ENCODE measurements at places on chromosomes 11 and 22.

- no peak for DNase-seq
These were observed 14.8 kb upstream of the TMEM216 start for GRCh38 chr11:61377461-61378160.

GRCh38 chr22:45202333-45203149 lies 38.2 kb downstream of the KIAA0930 start:
- no peak for DNase-seq

DNA sequence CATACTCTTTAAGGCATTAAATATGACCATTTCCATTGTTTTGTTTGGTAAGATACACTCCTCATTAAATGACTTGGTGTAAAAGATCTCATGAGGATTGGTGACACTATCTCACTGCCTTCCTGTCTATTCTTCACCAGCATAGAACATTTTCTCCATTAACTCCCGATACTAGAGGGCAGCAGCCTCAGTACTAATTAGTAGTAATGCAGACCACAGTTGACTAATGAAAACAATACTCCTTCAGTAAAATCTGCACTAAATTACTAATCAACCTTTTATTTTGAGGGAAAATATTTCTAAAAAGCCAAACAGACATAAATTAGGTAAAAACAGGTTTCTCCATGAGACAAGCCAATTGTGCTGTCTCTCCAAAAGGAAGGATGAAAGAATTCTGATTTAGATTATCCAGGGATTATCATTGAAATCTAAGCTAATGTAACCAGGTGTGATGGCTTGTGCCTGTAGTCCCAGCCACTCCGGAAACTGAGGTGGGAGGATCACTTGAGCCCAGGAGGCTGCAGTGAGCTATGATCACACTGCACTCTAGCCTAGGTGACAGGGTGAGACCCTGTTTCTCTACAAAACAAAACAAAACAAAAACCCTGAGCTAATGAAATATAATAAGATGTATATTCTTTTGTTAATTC lies 9.4 kb downstream of the PGM2L1 start:
- DNase-seq, result no peak

DNA sequence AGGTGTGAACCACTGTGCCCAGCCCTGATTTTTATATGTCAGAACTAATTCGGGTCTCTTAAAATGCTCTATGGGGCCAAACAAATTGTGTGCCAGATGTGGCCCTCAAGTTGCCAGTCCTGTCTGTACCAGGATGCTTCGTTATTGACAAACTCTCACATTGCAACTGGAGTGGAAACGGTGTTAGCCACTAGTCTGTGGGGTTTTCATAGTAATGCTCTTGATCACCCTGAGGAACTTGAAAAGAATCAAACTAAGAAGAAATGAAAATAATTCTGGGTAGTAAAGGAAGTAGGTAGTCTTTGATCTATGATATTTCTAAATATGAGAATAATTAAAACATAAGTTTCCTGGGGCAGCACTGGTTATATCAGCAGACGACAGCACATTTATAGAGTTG lies 67.3 kb upstream of the ADSL start:
- DNase-seq, result no peak

GRCh38 chr11:61052182-61052972 lies 49.9 kb upstream of the CD5 start:
- DNase-seq, result no peak

DNA sequence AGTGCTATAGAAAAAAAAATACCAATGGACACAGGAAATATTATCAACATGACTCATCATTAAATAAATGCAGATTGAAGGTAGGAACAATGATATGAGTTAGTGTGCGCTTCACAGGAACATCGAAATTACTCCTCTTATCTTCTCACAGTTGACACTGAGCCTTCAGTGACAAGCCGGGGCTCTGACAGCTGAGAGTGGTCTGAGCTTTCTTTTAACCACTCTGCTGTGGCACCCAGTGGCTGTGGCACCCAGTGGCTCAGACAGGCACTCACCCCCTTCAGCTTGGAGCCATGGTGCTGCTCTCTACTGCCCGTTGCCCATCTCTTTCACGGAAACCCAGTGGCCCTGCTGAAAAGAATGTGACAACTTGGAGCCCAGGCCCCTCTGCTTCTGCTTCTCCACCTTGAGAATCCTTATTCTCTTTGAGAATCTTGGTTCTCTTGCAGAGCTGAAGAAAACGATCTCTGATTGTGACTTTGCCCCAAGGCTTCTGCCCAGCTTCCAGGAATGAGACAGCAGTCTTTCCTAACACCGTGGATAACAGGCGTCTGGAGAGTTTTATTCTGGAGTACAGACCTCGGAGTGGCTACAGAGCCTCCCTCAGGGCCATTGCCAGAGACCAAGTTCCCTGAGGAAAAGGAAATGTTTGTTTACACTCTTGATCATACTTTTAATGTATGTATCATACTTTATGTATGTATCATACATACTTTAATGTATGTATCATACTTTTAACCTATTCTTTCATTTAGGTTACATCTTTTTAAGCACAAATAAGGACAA lies 37.1 kb upstream of the OR8B8 start:
- DNase-seq, result no peak

Measured in D721Med (cell line).